Activated naive CD4-positive, alpha-beta T cell treated with Interleukin-2 at 50 U/mL for 16 hours (primary cell): ENCODE measurements at places on chromosomes 1 and 21.

GRCh38 chr1:89987159-89987819 lies 7.6 kb upstream of the ZNF326 start:
- DNase-seq = peak; percentile 44

GRCh38 chr1:31787261-31787660 lies 23.1 kb upstream of the ADGRB2 start:
- no peak for DNase-seq

DNA sequence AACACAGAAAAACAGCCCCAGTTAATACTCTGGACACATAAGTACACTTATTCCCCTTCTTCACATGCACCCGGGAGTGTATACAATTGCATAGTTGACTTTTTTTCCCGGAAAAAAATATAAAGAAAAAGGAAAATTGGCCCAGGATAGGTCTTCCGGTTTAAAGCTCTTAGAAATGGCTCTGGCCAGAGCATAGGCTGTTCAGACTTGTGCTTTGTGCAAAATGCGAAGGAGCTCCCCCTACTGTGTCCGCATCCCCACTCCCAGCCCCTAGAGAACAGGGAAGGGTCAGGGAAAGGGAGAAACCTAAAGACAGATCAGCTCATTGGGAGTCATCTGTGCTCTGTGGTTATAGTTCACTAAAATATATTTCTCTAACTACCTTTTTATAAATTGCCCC lies 5.5 kb upstream of the MTMR11 start:
- no peak for DNase-seq

DNA sequence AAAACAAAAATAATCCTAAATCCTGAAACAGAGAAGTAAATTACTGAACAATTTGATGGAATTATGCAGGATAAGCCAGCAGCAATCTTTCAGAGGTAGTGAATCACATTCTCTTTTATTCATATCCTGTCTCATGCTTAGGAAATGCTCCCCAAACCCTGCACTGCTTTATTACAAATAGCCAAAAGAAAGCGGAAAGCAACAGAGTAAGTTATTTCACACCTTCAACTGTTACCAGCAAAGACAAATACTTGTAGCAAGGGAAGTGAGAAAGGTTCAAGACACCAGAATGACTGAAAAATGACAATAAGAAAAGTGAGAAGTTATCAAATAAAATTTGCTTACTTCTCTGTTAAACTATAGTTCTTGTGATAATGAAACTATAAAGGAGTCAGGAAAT lies 6.2 kb downstream of the ZRANB2 start:
- DNase-seq = no peak

DNA sequence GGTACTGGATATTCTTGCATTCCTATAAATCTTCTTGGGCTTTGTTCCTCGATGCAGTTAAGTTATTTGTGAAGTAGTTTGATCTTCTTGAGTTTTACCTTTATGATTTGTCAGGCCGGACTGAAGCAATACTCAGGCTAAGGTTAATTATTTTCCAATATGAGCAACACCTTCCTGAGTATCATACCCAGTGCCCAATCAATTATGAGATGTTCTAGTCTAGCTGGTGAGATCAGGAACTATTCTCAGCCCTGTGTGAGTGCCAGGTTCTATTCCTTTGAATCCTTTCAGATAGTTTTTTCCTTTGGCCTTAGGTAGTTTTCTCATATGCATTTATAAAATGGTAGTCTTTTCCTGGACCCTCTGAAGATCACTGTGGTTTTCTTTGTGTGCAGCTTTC lies 92.5 kb downstream of the SCMH1 start:
- DNase-seq = no peak

- DNase-seq = no peak
Measured at GRCh38 chr1:234512451-234512861, 33.5 kb upstream of the TARBP1 start.

DNA sequence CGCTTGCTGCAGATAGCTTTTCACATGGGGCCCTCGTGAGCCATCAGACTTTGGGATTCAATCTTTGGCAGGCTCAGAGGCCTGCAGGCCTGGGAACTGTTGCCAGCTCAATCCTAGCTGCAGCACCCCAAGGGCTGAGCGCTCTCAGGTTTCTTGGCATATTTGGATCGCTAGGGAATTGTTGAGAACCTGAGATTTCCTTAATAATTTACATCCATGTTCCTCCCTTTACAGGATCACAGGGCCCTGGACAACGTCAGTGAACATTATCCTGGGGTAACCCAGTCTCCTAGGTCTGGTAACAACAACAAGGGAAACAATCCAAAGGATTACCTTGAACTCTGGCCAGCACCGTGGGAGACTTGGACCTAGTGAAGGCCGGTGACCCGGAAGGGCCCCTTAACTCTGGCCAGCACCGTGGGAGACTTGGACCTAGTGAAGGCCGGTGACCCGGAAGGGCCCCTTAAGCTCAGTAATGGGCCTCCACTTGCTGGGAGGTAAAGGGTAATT lies 49.3 kb upstream of the NEK2 start:
- no peak for DNase-seq

- no peak for DNase-seq
Measured at GRCh38 chr1:43482215-43482614, 28.5 kb upstream of the HYI start.

DNA sequence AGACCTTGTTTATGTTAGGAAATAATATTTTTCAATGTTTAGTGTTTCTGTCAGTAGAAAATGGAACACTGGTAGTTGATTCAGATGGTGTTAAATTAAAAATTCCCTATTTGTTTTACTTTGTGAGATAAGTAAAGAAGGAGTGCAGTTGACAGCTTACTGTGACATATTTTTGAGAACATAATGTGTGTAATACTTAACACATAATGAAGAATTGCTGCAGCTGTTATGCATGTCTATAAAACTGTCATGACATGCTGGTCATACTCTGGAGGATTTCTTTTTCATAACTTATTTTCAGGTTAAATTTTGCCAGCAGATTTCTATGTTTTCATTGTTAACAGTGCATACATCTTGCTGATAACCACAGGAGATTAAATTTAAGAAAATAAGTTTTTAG lies 296.1 kb downstream of the CTH start:
- no peak for DNase-seq

DNA sequence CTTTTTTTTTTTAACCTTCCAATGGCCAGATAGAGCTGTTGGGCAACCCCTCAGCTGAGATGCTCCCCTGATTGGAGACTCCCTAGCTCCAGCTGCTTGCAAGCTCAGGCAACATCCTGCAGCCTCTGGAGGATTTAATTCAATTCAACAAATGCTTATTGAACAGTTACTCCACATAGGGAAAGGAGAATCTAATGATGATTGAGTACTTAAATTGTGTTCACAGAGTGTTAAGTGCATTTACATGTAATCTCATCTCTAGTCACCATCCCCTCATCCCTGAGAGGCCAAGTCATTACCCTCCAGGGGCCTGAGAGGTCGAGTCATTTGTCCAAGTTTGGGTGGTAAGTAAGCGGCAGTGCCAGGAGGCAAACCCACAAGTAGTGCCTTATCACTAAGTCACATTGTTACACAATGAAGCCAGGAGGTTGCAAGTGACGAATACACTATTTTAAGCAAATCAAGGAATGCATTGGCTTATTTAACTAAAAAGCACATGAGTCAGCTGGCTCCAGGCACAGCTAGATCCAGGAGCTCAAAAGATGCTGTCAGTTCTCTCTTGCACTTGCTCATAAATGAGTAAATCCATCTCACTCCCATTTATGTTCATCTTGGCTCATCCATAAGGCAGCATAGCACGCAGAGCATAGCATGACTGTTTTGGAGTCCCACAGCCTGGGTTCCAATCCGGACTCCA lies 64.3 kb downstream of the OPTC start:
- no peak for DNase-seq

DNA sequence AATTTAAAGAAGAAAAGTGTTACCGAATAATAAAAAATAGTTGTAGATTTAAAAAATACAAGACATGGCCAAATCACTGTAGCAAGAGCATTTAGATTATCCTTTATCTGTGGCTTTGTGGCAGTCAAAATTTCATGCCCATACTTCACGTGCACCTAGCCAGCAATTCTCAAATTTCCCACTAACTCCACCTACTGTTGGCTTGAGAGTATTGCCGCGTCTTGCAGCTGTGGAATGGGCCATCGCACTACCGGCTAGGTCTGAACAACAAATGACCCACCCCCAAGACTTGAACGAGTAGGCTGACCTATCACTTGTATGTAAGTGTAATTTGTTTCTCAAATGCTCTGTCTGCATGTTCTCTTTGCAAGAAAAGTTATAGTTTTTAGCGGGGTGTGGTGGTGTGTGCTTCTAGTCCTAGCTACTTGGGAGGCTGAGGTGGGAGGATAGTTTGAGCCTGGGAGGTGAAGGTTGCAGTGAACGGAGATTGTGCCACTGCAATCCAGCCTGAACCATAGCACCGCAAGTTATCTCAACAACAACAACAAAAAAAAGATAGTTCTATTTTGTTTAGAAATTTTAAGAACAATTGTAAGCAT lies 4.1 kb downstream of the KRTAP13-4 start:
- DNase-seq = no peak
